A549 treated with dexamethasone at 1 μM for 4 hours (cell line): ENCODE measurements at places on chromosomes 6 and 20. TPM values are rescaled to one million over a fixed set of nuclear protein-coding genes. Genes with fewer than 3 reads are reported as not detected.

Gene TOX2
- 10.4 to 14.4 TPM (median 13.8 TPM) in 5 replicates for total RNA-seq

Gene SPATA2
- 6.2 to 8.9 TPM (median 8.5 TPM) in 5 replicates for total RNA-seq

Gene POM121L2
- 0.02 TPM in 1 of 5 replicates, not detected in the others for total RNA-seq

Gene HDGFL1
- not detected in 5 replicates for total RNA-seq

Gene SOX18
- 1.1 to 2.7 TPM (median 1.9 TPM) in 5 replicates for total RNA-seq

Gene NDUFAF5
- total RNA-seq, result 32.3 to 37.3 TPM (median 36.1 TPM) in 5 replicates
